ENCODE measurements at places on chromosomes 1 and 21.
A peak's percentile ranks its signal among the peaks of the same experiment; 100 is the strongest.

GRCh38 chr1:43853161-43853921, 80.3 kb upstream of the ARTN start:
- no peak for DNase-seq

- DNase-seq: no peak
These were observed 50.4 kb upstream of the ADAMTS5 start for GRCh38 chr21:27017246-27017645.

DNA sequence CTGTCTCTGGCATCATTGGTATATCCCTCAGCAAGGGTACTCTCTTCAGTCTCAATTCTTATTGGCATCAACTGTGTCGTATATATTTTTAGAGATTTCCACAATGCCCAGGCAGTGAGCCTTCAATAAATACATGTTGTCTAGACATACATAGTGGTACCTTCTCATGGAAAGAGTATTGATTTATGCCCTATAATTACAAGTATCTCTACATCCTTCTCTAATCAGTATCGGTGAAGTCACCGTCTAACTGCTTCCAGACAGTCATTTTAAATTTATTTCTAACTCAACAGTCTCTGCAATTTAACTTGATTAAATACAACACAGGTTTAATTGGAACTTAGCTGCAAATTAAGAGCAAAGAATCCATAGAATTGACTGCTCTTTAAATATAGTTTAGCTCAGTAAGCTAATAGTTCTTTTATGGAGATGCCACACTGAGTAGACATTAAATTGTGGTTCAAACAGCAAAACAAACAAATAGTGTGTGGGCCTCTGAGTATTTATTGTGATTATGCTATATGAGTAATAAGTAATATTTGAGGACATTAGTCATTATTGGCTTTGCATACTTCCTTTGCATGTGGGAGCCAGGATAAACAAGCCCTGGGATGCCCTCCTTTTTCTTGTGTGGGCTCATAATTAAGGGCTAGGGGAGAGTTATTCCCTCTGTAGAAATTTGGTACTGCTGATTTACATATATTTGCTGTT, 126.9 kb upstream of the DUSP10 start:
- DNase-seq: no peak

DNA sequence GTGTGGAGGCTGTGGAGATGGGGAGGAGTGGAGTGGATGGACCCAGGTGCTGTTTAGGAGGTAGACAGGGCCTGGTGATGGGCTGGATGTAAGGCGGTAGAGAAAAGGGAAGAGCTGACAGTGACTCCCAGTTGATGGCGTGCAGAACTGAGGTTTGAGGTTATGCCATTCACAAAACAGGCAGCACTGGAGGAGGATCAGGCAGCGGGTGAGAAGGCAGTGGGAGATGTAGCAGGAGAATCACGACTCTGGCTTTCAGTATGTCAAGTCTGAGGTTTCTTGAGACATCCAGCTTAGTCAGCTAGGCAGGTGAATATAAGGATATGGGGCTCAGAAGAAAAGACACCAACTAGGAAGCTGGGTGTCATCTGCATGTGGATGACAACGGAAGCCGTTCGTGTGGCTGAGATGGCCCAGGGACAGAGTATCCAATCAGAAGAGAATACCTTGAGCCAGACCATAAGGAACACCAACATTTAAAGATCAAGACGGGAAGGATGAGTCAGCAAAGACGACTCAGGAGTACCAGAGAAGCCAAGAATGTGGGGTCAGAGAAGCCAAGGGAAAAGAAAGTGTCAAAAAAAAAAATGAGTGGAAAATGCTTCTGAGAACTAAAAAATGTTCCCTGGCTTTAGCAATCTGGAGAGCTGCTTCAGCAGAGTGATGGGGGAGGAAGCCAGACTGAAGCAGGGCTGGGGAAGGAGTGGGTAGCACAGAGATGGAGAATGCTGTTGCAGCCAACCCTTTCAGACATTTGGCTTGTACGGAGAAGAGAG, 15.2 kb downstream of the LRRN2 start:
- no peak for DNase-seq

DNA sequence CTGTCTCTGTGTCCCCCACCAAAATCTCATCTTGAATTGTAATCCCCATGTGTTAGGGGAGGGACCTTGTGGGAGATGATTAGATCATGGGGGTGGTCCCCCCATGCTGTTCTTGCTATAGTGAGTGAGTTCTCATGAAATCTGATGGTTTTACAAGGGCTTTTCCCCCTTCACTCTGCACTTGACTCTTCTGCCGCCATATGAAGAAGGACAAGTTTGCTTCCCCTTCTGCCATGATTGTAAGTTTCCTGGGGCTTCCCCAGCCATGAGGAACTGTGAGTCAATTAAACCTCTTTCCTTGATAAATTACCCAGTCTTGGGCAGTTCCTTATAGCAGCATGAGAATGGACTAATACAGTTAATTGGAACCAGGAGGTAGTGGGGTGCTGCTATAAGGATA, 137.1 kb upstream of the RAB4A start:
- DNase-seq: no peak

- DNase-seq: no peak
These were observed 167.2 kb downstream of the APP start for GRCh38 chr21:26003404-26003803.

DNA sequence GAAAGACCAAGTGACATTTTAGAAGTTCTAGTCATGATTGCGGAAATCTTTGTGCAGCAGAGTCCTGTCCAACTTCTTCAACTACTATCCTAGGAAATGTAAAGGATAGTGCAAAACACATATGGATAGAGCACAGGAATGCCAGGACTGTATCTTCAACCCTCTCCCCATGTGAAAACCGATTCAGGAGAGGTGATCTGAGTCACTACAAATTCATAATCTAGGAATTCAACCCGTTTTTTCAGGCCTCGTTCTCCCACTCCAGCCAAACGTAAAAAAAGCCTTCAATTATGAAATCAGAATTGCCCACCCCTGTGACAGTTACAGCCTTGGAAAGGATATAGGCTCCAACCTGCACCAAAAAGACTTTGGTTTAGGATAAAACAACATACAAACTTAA, 52.9 kb upstream of the RGS1 start:
- no peak for DNase-seq

GRCh38 chr1:226558036-226558650, 9.6 kb downstream of the STUM start:
- no peak for DNase-seq

DNA sequence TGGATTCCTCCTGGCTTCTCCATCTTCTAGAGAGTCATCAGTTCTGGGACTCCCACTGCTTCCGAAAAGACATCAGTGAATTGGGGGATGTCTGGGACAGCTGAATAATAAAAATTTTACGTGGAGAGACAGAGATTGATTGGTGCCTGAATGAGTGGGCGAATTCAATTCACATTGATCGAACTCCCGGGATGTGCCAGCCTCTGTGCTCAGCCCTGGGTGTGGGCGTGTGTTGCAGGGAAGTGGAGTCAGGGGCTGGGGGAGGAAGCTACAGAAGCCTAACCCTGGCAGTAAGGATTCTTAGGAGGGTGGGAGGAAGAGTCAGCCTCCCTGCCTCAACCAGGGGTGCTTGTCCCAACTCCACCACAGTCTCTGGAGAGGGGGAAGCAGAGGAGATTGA, 18.0 kb upstream of the STUM start:
- DNase-seq: no peak

- DNase-seq: no peak
These were observed 27.9 kb upstream of the NTPCR start for GRCh38 chr1:232922485-232922884.

DNA sequence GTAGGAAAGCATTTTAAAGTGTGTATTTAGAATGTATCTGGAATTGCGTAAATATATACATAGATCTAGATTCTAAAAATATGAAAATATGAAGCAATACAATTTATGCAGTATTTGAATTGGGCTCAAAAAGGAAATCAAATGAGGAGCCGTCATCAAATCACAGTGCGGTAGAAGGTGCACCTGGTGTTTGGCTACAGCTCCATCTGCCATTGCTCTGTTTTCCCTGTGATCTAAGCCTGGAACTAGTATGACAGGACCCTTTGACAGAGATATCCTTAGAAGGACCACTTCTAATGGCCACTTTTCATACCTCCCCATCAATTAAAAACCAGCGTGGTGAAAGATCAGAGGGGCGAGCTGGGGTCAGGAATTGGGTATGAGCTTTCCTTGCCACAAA, 202.6 kb downstream of the NFIA start:
- no peak for DNase-seq

GRCh38 chr1:77126307-77126706, 92.9 kb downstream of the PIGK start:
- DNase-seq: peak; percentile 62

GRCh38 chr1:42825036-42825851, 8.0 kb upstream of the SVBP start:
- no peak for DNase-seq

- DNase-seq: peak; percentile 46
These were observed 128.0 kb downstream of the SETD4 start for GRCh38 chr21:35932232-35932911.

GRCh38 chr1:63824451-63824850, 50.6 kb downstream of the ROR1 start:
- DNase-seq: no peak

DNA sequence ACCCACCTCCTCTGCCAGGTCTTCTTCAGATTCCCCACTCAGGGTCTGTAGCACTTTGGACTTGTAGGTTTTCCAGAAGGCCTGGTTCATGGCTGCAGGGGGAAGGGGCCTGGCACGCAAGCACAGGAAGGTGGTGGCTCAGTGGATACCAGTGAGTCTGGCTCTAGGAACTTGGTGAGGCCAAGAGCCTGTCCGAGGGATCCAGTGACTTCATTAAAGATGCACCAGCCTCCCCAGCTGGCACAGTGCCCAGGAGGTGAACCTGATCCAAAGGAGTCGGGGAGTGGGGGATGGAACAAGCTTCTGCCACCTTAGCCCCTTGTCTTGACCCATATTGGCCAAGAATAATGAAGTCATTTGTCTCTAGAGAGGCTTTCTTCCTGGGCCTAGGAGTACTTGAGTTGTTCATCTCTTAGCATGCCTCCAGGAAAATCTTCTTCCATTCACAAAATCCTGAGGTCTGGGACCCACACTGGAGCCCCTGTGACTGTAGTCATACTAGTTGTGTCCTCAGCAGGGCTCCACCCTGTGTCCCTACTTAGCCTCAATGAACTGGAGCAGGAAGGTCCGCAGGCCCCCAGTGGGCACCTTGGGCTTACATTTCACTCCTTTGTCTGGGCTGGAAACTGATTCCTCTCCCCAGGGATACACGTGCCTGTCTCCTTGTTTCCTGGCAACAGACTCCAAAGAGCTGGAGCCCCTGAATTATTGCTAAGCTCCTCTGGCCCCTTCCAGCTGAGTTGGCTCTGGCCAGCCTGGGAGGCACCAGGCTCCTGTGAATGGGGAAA, at the start of gene C1orf232:
C1orf232 (minus strand) TSS at position 554 of the 788 bp plus-strand sequence; CDS start at position 90, 464 bp downstream.
- peak; percentile 76 for DNase-seq

- no peak for DNase-seq
These were observed 25.0 kb downstream of the RBM15 start for GRCh38 chr1:110364221-110364620.

GRCh38 chr1:244341455-244342450, 110.0 kb downstream of the ADSS2 start:
- peak; percentile 65 for DNase-seq

DNA sequence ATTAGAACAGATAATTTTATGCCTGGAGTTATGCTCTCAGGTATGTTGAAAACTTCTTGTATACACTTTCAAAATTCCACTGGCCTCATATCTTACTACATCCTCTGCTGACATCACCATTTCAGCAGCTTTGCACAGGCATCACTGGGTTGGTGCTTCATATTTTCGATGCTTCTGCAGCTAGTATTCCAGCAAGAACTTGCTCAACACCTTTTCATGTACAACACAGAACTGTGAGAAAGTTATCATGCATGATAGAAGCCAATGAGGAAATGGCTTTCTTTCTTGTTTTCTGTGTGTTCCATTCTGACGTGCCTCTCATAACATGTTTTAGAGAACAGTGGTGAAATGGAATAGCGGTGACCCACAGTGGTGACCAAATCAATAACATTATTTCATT, 5.1 kb upstream of the GBP5 start:
- no peak for DNase-seq

DNA sequence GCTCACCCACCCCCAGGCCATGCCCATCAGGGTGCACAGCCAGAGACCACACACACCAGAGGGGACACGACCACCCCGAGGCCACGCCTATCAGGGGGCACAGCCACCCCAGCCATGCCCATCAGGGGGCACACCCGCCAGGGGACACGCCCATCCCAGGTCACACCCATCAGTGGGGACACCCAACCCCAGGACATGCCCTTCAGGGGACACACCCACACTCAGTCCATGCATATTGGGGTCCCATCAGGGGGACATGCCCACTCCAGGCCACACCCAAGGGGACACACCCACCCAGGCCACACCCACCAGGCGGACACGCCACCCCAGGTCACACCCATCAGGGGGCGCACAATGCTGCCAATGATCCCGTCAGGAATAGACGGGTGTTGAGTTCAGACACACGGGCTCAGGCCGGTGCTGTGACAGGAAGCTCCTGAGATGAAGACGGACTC, 20.7 kb downstream of the MCM3AP start:
- no peak for DNase-seq

- no peak for DNase-seq
These were observed 48.3 kb downstream of the TRIM62 start for GRCh38 chr1:33133478-33134105.

DNA sequence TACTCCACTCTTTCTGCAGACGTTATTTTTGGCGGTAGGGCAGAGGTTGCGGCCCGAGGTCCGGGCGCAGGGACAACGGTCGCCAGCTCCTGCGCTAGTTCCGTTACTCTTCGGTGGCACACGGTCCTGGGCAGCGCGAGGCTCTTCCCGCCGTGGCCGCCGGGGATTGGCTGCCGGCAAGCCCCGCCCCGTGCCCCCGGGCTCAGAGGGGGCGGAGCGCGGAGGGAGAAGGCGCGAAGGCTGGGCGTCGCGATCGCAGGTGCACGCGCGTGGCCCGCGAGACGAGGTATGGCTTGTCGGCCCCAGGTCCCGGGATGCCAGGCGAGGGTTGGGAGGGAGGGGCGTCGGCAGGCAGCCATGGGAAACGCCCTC, 518 bp upstream of the SHE start:
- peak; percentile 73 for DNase-seq

- no peak for DNase-seq
These were observed 175.5 kb downstream of the RGS7 start for GRCh38 chr1:241181471-241181870.

DNA sequence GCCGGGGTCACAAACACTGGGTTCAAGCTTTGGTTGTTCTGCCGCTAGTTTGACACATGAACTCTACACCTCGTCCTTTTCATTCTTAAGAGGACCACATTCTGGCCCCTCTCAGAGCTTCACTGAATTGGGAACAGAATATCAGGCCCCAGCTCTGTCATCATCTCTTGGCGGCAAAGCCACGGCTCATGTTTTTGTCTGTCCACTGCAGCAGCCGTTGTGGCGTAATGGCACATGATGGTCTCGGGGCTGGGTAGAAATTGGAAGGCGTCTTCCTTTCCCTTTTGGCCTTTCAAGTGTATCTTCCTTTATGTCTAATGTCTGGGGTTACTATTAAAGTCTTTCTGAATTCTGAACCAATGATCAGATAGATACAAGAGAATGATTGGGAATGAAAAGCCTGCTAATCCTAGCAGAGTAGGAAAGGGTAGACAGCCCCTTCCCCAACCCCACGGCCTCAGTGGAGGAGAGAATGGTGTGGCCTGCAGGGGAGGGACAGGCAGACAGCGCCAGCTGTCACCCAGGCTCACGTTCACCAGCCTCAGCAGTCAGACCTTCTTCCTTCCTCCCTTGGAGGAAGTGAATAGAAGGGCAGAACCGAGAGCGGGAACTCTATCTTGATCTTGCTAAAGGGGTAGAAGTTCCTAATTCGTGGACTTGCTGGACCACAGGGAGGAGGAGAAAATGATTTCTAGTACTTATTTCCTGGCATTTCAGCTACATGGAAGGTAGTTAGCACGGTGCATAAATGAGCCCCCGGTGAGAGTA, 498.1 kb downstream of the KIF26B start:
- DNase-seq: no peak

- no peak for DNase-seq
These were observed 53.5 kb upstream of the DUSP10 start for GRCh38 chr1:221795380-221795779.

Data from retina (tissue), 1 donor.